ENCODE measurements at places on chromosomes 6 and 20. TPM values are rescaled to one million over a fixed set of nuclear protein-coding genes. Genes with fewer than 3 reads are reported as not detected.

- no peak overlapping the region for H3K4me3 ChIP-seq
- no peak overlapping the region for H3K27ac ChIP-seq
- no peaks in the 10 kb centered on the region for H3K4me1 ChIP-seq
- H3K27me3 ChIP-seq, result no peaks in the 10 kb centered on the region
- no peaks in the 10 kb centered on the region for H3K36me3 ChIP-seq
These were observed 491.0 kb upstream of the CDH4 start for GRCh38 chr20:60761056-60761455.

DNA sequence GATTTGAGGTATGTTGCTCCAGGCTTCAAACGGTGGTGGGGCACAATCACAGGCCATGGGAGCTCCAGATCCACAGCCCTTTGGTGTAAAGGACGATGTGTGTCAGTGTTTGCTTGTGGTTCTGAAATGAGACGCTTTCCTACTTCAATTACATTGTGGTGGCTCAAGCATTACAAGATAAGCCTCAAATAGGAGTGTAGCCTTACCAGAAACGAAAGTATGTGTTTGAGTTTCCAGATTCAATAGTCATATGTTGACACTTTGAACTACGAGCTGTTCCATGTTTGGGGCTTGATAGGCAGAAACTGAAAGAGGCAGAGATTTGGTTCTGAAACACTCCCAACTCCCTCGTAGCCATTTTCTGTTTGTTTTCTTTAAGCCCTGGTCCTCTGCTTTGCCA lies 187.1 kb downstream of the MYLK4 start:
- H3K4me3 ChIP-seq, result no peak overlapping the region
- no peak for DNase-seq

- peak overlapping the region; percentile 57 for H3K27ac ChIP-seq
- no peaks in the 10 kb centered on the region for H3K36me3 ChIP-seq
- H3K27me3 ChIP-seq, result no peaks in the 10 kb centered on the region
- H3K4me1 ChIP-seq, result peaks cover 6% of the 10 kb centered on the region
- no peak overlapping the region for H3K4me3 ChIP-seq
- no peak for DNase-seq
These were observed 30.4 kb downstream of the TGM2 start for GRCh38 chr20:38134427-38135270.

The EDN1 gene
- total RNA-seq, result 13.8 TPM

The MICB gene
- total RNA-seq, result 1.9 TPM

The C6orf52 gene
- total RNA-seq, result not detected

The DACT2 gene
- 9.6 TPM for total RNA-seq
